T-helper 22 cell (primary cell): ENCODE measurements at places on chromosomes 5 and 9.

- DNase-seq: no peak
Observed at GRCh38 chr5:72559866-72560766, 52.9 kb upstream of the ZNF366 start.

DNA sequence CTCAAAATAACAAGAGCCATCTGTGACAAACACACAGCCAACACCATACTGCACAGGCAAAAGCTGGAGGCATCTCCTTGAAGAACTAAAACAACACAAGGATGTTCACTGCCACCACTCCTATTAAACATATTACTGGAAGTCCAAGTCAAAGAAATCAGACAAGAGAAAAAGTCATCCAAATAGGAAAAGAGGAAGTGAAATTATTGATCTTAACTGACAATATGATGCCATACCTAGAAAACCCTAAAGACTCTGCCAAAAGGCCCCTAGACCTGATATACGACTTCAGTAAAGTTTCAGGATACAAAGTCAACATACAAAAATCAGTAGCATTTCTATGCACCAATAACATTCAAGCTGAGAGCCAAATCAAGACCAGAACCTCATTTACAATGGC lies 30.0 kb upstream of the MACIR start:
- DNase-seq: no peak

GRCh38 chr9:122347348-122348287 lies 23.2 kb upstream of the PTGS1 start:
- no peak for DNase-seq

GRCh38 chr9:12817702-12818101 lies 42.9 kb downstream of the LURAP1L start:
- DNase-seq: no peak

DNA sequence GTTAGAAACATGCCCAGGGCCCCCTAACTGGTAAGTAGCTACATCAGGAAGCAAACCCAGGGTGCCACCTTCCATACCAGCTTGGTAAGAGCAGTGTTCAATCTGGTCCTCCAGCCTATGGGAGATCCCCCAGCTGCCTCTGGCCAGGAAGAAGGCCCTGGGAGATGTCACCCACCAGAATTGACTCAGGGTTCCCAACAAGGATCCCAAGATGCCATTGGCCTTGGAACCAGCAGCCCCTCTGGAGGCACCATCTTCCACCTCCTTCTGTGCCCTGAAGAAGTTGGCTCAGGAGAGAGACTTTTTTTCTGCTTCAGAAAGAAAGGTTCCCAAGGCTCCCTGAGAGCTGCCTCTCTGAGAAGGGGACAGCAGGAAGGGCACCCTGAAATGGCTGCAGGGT lies 56.6 kb upstream of the IL17B start:
- DNase-seq: no peak

- DNase-seq: no peak
Observed at GRCh38 chr5:1909346-1909985, 26.7 kb upstream of the IRX4 start.

- DNase-seq: no peak
Observed at GRCh38 chr5:64629841-64630240, 60.5 kb upstream of the SHISAL2B start.

DNA sequence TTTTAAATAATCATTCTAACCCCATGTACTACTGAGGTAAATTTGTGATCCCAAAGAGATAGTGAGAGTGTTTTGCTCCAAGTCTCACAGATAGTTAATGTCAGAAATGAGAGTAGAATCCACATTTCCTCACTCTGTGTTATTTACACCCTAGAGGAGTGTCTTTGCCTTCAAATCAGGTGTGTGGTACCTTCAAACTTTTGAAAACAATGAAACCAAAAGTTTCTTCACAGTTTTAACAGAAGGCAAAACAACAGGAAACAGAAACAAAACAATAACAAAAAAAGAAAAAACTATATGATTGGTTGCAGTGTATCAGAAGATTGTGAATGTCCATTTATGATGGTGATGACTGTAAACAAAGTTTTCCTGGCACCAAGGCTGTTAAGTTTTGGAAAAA lies 85.9 kb downstream of the ERBIN start:
- no peak for DNase-seq

- no peak for DNase-seq
Observed at GRCh38 chr9:134585746-134586706, 55.6 kb upstream of the COL5A1 start.
